Inflammatory macrophage treated with lipopolysaccharide for 4 hours (primary cell): ENCODE measurements at places on chromosomes 3 and 15.
A peak's percentile ranks its signal among the peaks of the same experiment; 100 is the strongest.

DNA sequence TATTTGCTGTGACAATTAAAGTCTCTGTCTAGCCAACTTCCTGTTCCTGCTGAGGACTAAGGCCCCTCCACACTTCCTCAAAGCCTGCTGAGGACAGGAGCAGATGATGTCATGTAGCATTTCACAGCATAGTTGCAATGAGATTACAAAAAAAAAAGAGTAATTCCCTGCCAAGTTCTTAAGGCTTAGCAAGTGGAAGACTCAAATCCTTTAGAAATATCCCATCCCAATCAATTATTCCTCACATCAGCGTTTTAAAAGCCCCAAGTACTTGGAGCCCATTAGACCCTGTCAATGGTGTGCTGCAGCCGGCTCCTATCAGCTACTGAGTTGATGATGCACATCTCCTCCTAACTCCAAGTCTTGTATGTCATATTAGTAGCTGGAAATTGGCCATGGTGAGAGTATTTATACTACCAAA, 51.7 kb downstream of the TRANK1 start:
- DNase-seq, result peak; percentile 92

DNA sequence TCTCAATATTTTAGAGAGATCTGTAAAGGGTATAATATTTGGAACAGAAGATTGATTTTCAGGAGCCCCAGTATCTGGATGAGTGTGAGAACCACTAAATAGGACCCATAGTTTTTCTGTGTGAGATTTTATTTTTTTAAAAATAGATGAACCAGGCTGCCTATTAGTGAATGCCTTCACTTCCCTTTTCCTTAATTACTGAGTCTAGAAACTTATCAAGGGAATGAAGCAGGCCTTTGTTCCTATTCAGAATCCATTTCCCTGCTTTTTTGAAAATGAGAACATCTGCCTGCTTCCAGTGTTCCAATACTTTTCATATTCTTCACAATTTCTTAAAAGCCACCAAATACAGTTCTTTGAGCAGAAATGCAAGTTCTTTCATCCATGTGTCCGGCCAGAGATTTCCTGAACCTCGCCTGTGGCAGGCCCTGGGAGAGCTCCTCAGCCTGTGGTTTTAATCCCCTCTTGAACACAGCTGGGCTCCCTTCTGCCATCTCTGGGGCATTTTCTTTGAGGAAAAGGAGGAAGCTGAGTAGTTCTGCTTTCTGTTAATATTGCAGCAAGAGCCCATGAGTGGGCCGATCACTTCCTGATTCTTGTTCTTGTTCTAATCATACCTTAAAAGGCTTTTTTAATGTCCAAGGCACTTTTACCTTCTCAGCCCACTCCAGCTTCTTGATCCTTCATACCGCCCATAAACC, 4.7 kb downstream of the EHD4 start:
- DNase-seq, result peak; percentile 96

GRCh38 chr3:197680955-197681521, 55.7 kb downstream of the RUBCN start:
- no peak for DNase-seq

DNA sequence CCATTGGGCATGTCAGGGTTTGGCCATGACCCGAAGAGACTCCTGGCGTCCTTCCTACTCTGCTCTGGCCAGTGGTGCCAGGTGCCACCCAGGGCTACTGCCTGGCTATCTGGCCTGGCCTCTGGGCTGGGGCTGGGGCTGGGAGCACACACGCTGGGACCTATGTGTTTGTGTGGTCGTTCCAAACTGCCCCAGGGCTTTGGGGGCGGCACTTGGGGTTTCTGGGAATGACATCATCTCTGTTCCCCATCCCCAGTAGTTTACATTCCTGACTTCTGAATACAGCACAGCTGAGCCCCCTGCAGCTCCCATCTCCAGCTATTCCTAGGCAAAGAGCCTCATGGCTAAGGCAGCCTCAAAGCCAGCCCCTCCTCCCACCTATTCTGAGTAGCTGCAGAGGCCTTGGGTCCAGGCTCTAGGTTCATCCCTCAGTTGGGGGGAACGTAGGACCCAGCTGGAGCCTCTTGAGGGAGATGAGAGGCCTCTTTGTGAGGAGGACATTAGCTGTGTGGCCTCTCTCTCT, 24.3 kb downstream of the PLEKHO2 start:
- no peak for DNase-seq

- no peak for DNase-seq
Measured at GRCh38 chr3:122880624-122881023, 85.8 kb downstream of the SLC49A4 start.

- DNase-seq, result peak; percentile 10
Measured at GRCh38 chr3:68958932-68959331, 26.6 kb upstream of the TAFA4 start.

- peak; percentile 76 for DNase-seq
Measured at GRCh38 chr3:100899440-100900091, 93.7 kb downstream of the ABI3BP start.

- DNase-seq, result peak; percentile 52
Measured at GRCh38 chr3:8571256-8571655, 69.6 kb downstream of the LMCD1 start.

- no peak for DNase-seq
Measured at GRCh38 chr3:42988097-42988496, 9.0 kb downstream of the GASK1A start.

GRCh38 chr15:98413933-98414546, 234.3 kb upstream of the IGF1R start:
- peak; percentile 47 for DNase-seq

- DNase-seq, result peak; percentile 33
Measured at GRCh38 chr3:156781310-156782230, 44.6 kb upstream of the LEKR1 start.

DNA sequence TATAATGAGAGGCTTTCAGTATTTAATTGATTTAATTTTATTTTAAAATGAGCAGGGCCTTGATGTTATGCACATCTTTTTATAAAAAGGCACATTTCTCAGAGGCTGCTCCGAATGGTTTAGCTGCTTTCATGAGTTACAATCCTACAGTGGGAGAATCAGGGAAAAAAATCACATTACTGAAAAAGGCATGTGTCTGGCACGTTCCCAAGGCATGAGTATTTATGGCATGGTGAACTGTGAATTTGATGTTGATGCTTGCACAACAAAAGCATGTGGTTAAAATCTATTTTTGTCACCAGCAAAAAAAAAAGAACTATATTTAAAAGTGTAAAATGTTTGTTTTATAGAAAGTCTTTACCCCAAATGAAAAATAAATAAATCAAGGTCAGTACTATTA, 485.2 kb upstream of the ROBO2 start:
- no peak for DNase-seq

DNA sequence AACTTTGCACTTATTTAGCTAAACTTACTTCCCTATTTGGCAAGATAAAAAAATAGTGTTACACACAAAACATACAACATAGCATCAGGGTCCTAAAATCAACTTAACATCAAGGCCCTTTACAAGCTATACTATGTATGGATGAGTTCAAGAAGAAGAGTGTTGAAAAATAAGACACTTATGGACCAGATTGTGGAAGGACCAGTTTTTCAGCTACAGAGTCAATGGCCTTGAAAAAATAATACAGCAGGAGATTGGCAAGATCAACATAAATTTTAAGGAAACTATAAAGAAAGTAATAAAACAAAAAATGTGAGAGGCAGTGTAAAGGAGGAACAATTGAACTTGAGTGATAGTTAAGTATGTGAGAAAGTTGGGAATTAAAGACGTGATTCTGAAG, 66.3 kb upstream of the BBX start:
- DNase-seq, result no peak

- peak; percentile 3 for DNase-seq
Measured at GRCh38 chr15:94467034-94467433, 235.7 kb downstream of the MCTP2 start.

DNA sequence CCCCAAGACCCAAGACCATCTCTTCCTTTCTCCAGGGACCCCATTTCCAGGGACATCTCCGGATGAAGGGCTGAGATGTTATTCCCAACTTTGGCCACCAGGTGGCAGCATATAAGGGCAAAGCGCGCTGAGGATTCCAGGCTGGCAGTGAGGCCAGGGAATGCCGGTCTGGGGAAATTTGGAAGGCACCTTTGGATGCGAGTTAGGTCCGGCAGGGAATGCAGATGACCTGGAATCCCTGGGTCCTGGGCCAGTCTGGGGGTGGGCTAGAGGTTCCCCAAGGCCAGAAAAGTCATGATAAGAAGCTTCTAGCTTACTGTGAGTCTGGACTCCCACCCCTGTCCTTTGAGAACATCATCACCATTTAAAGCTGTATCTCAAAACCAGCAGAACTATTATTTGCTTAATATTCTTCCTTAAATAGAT, 1.6 kb upstream of the CHST13 start:
- DNase-seq, result peak; percentile 43

GRCh38 chr3:53242155-53242554, 13.7 kb downstream of the TKT start:
- no peak for DNase-seq

DNA sequence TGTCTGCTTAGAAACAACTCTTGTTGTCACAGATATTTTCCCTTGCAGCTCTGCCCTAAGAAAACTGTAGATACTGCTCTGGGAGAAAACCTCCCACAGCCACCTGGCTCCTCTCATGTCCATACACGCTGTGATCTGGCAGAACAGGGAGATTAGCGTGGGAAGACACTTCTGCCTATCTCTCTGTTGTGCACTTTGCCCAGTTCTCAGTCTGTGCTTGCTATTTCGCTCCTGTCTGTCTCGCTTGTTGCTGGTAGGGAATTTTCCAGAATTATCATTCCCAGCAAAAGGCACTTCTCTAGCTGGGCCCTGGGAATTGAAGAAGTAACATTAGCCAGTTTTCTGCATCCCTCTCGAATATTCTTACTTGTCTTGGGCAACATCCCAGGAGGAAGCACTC, 8.1 kb upstream of the GATM start:
- no peak for DNase-seq

GRCh38 chr3:14509796-14510100, 30.4 kb downstream of the GRIP2 start:
- DNase-seq, result no peak
